Activated T-helper 9 cell treated with anti-CD3 and anti-CD28 coated beads, Interleukin-2, amount 50 U/mL, for 16 hours (primary cell): ENCODE measurements at places on chromosomes 11 and 22.

GRCh38 chr11:697811-698311, 2.2 kb downstream of the TMEM80 start:
- DNase-seq, result no peak

DNA sequence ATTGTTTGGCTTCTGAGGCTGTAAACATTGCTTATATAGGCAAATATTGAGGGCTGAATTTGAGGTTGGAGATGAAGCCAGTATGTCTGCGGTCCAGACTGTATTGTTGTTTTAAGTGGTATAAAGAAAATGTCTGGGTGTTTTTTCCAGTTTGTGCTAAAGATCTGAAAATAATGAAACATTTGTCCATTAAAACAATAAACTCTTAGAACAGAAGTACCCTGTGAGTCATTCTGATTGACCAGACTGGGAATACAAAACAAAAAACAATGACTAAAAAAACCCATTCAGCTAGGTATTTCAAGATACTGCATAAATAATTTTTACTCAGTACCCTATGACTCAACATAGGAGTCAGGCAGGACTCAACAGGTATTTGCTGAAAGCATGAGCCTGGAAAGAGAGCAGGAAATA, 20.4 kb downstream of the ALKBH8 start:
- no peak for DNase-seq

- no peak for DNase-seq
Observed at GRCh38 chr11:121964591-121964990, 151.4 kb downstream of the BLID start.

GRCh38 chr22:29030618-29031226, 30.9 kb downstream of the C22orf31 start:
- no peak for DNase-seq

DNA sequence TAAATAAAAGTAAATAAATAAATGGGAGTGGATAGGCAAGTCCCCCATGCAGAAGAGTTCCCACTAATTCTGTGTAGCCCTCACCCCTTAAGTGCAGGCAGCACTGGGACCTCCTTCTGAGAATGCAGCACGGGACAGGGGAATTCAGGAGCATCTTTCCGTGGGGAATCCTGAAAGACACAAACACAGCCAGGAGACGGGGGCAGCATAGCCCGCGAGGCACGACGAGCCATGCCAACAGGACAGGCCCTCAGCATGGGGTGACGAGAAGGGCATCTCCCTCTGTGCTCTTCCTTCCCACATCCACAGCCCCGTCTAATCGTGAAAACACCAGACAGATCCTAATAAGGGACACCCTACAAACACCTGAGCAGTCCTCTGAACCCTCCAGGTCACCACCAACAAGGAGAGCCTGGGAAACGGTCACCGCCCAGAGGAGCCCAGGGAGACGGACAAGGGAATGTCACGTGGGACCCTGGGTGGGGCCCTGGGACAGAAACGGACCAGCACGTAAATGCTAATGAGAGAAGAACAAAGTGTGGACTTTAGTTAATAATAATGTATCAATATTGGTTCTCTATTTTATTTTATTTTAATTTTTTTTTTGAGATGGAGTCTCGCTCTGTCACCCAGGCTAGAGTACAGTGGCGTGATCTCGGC, 6.8 kb downstream of the KRTAP5-5 start:
- no peak for DNase-seq

GRCh38 chr11:86160541-86161149, 83.9 kb upstream of the EED start:
- no peak for DNase-seq

DNA sequence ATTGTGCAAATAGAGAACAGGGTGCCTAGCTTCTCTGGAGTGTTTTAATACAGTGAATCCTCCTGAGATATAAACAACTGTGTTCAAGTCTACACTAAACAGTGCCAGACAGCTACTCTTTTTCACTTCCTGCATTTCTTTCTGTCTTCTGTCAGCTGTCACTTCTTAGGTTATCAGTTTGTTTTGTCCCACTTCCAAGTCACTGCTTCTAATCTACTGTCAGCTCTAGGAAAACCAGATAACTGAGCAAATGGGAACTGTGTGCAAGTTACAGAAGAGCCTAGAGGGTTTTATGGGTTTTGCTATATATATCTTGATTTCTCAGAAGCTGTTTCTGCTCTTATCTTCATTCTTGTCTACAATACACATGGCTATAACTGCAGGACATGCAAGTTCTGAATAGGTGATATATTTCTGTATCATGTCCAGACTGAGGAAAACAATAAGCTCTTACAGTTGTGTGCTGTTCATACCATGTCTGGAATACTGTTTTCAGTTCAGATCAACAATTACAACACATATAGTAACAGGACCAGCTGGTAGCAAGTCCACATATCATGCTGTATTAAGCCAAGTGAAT, 5.8 kb downstream of the PITPNB start:
- DNase-seq, result no peak

- DNase-seq, result no peak
Observed at GRCh38 chr11:71363721-71364120, 84.5 kb downstream of the DHCR7 start.

DNA sequence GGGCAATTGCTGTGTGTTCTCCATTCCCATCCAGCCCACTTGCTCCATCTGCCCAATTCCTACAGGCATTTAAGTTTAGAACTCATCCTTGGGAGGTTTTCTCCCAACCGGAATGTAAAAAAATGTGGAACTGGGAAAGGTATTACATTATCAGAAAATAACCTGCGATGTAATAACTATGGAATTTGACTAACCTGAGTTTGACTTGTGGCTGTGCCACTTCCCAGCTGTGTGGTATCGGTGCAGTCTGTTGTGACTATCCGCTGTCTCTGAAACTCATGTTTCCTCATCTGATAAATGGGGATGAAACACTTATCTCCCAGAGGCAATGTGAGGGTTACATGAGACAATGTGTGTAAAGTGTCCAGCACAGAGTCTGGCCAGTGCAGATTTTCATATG, 77.6 kb downstream of the TENM4 start:
- DNase-seq, result no peak

- DNase-seq, result no peak
Observed at GRCh38 chr11:82936261-82936660, 34.7 kb downstream of the DDIAS start.

- DNase-seq, result no peak
Observed at GRCh38 chr11:109552376-109552775, 130.4 kb downstream of the C11orf87 start.

DNA sequence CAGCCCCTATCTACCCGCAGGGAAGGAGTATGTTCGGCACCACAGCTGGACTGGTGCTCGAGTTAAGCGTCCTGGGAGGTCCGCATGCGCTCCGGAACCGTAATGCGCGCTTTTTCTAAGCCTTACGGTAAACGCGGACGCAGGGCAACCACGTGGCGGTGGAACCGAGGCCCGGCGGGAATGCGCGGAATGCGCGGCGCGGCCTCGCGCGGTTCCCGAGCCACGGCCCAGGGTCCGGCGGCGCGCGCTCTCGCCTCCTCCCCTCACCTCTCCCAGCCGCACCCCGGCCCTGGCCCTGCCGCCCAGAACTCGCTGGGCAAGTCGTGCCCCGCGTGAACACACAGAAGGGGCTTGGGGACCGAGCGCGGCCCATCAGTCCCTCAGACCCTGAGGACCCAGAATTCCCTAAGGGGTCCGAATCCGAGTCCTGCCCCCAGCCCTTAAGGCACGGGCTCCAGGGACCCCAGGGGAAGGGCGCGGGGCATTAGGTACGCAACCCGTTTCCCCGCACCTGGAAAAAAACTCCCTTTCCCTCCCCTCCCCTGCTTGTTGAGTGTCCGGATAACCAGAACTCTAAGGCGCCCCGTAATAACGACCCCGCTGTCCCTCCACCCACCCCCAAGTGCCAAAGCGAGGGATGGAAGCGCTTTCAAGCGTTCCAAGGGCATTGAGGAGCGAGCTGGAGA, 4.3 kb upstream of the CCND1 start:
- DNase-seq, result no peak

DNA sequence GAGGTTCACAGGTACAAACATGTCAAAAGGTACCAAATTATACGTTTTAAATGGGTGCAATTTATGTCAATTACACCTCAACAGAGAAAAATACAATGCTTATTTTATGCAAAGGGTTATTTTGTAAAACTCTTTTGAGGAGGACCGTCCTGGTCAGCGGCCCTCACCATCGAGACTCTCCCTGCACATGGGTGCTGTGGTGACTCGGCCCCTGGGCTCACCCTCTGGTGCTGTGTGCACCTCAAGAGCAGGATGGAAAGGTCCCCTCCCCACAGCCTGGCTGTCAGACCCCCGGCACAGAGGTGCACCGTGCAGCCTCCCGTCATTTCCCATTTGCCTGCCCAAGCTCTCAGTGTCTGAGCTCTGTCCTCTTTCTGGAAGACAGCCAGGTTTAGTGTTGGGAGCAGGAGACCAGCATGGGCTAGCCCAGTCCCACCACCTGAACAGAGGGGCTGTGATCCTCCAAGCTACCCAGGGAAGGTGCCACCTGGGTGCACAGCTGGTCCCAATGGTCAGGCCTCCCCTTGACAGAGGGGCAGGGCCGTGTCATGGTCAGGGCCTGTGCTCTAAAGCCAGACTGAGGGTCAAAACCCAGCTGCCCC, 41.8 kb upstream of the PRODH start:
- DNase-seq, result no peak

GRCh38 chr11:72529068-72529467, 94.7 kb upstream of the CLPB start:
- DNase-seq, result no peak

- DNase-seq, result no peak
Observed at GRCh38 chr11:66924272-66924671, 33.9 kb downstream of the PC start.

- peak; percentile 68 for DNase-seq
Observed at GRCh38 chr11:58567889-58568512, 7.7 kb downstream of the LPXN start.

DNA sequence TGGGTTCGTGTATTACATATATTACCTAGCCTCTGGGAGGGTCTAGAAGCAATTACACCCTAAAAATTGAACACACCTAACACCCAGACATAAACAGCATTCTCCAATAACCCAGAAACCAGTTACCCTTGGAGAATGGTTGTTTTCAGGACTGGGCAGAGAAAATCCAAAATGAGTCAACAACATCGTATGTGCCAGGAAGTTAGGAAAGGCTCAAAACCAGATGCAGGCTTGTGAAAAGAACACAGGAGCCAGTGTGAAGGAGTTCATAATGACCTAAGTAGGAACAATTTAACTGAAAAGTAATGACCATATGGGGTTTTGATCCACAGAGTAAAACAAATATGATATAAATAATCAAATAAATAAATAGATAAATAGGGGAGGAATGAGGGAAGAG, 5.1 kb upstream of the CLPB start:
- DNase-seq, result no peak

DNA sequence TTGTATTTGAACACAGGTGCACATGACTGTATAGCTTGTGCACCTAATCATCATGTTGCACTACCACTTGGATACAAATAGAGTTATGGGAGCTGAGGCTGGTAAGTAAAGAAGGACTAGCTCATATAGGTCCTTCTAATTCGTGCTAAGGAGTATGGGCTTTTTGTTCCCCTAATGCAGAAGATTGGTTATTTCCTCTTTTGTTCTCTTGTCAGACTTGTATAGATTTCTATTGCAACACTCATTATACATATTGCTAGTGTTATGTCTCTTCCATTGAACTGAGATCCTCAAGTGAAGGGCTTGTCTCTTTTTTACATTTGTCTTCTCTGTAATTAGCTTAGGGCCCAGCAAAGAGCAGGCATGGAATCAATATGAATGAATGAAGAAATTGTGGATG, 54.1 kb upstream of the ARHGAP20 start:
- no peak for DNase-seq

DNA sequence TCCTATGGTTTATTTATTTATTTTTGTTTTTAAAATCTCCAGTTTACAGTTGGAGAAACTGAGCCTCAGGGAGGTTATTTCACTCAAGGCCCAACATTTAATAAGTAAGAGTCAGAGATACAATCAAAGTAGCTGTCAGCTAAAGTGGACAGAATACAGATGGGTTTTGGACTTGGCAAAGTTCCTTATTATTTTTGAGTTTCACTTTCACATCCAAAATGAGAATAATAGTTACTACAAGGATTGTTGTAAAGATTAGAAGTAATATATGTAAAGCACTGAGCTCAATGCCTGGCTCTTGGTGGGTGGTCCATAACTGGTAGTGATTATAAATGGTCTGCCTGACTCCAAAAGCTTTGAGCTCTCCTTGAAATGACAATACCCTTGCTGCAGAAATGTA, 87.5 kb upstream of the SESN3 start:
- no peak for DNase-seq

DNA sequence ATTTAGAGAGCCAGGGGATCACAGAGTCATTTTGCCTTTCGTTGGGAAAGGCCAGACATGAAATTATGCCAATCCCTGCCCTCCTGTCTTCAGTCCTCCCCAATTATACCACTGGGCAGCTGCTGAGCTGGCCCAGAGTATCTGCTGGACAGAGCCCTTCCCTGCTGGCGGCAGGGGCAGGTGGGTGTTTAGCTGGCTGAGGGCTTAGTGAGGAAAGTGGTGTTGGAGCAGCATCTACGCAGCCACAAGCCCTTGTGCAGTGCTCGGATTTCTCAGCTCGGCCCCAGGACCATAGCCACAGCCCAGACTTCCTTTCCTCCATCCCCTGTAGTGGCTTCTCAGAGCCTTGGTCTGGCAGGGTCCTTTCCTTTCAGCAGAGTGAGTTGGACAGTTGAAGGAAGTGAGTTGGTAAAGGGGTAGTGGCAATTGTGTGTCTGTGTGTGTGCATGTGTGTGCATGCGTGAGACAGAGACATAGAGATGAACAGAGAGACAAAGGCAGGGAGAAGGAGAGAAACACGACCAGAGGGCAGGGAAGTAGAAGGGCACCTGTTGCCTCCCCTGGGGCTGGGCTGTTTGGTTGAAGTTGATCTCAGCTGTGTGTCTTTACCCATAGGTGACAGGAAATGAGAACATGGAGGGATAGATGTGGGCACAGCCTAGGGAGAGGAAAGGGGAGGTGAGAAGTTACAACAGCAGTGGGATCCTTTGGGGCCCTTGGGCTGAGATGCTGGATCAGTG, 66.2 kb downstream of the GRIK4 start:
- no peak for DNase-seq

- no peak for DNase-seq
Observed at GRCh38 chr11:65435411-65435931, 12.9 kb downstream of the NEAT1 start.

DNA sequence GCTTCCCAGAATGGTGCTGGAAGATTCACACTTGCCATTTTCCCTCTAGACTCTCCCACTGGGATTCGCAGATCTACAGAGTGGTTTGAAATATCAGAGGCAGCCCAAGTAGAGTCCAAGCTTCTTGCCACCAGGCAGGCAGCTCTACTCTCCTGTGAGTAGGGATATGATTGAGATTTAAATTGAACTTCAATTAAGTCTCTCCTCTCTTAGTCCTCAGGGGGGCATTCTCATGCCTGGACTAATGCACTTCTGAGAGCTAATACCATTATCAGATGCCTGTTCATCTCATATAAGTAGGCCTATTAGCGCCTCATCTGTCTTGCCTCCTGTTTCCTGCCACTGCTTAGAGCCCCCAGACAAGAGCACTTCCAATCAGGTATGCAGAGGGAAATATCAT, 25.5 kb upstream of the AMPD3 start:
- no peak for DNase-seq

- no peak for DNase-seq
Observed at GRCh38 chr11:40338739-40339138, 1120.7 kb downstream of the LRRC4C start.
